ENCODE measurements at places on chromosomes 3 and 15.

DNA sequence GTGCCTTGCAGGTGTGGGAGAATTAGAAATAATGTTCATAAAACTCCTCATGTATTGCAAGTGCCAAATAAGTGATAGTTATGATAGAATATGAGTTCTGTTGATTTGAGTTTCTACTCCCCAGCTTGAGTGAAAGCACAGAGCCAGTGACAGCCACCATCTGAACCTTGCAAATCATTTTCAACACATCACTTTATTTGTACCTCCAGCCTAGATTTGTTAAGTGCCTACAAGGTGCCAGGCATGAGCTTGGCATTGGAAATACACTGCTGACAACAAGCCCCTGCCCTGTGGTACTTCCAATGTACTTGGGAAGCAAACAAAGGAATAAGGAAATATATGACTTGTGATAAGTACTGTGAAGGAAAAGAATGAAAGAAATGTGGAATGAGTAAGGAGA, 17.0 kb downstream of the FEZF2 start:
- DNase-seq: no peak

GRCh38 chr15:65862682-65863081, 6.6 kb upstream of the RAB11A start:
- peak; percentile 55 for DNase-seq

- peak; percentile 69 for DNase-seq
Observed at GRCh38 chr3:20041197-20041780, 1.0 kb downstream of the KAT2B start.

GRCh38 chr3:120102674-120103073, 8.4 kb upstream of the GSK3B start:
- no peak for DNase-seq

GRCh38 chr3:184761075-184761841, 49.4 kb upstream of the MAGEF1 start:
- no peak for DNase-seq

DNA sequence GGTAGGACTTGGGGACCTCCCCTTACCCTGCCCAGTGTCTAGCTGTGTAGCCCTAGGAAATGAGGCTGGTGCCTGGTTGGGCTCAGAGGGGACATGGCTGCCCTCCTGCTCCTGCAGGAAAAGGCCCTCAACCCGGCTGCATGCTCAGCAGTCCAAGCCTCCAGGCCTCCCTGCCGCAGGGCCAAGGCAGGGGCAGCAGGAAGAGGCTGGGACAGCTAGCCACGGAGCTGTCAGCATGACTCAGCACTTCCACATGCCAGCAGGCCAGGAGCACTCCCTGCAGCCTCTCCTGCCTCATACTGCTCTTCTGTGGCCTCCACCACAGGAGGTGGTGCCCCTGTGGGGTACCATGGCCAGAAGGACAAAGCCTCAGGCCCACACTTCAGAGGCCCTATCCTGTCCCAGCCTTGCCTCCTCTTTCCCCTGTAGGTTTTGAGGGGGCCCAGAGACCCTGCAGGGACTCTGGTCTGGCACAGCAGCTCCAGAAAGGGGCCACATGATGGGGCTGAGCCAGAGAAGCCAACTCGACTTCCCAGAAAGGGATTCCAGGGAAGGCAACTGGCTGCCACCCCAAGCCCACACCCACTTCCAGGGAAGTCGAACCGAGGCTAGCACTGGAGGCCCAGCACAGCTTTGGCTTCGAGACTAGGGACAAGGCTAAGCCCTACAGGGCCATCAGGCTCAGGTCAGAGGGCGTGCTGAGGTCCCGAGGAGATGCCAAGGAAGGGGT, 19.5 kb downstream of the TKT start:
- no peak for DNase-seq

DNA sequence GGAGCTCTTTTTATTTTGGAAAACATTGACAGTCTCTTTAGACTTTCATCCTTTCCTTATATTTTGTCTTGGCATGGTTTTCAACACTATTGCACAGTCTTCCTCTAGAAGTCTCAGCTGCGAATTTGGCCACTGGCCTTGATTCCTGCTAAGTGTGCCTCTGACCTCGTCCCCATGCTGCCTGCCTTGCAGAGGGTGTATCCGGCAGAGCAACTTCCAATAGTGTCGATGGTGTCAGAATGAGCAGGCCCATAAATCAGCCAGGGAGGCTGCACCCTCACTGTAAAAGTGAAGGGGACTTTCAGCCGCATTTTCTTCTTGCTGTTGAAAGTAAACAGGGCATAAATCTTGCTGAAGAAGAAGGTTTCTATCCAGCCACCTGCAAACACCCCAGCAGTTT, 336.7 kb upstream of the TRIM42 start:
- no peak for DNase-seq

- no peak for DNase-seq
Observed at GRCh38 chr3:139325551-139325950, 18.3 kb upstream of the MRPS22 start.

GRCh38 chr15:91472316-91472756, 372.3 kb downstream of the SV2B start:
- no peak for DNase-seq

DNA sequence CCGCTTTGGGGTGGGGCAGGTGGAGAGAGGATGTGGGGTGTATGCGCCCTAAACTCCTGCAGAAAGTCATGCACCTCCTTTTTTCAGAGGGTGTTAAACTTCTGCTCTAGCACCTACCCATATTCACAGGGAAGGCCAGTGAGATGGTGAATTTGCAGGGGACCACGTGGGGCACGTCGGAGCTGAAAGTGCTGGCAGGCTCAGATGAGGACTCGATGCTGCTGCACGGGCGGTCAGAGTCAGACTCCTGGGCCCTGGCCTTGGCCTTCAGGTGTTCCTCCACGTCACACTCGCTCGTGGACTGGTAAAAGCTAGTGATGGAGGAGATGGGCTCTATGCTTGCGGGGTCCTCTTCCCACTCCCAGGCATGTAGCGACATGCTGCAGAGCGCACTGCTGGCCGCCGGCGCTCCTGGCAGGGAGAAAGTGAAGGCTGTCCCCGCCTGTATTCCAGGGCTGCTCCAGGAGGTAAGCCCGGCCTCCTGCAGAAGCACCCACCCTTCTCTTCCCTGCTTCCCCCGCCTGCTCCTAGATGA, 883 bp downstream of the CFAP92 start:
- no peak for DNase-seq

GRCh38 chr3:162666835-162667234, 1170.2 kb downstream of the OTOL1 start:
- no peak for DNase-seq

- no peak for DNase-seq
Observed at GRCh38 chr15:67968966-67969365, 85.1 kb upstream of the PIAS1 start.

DNA sequence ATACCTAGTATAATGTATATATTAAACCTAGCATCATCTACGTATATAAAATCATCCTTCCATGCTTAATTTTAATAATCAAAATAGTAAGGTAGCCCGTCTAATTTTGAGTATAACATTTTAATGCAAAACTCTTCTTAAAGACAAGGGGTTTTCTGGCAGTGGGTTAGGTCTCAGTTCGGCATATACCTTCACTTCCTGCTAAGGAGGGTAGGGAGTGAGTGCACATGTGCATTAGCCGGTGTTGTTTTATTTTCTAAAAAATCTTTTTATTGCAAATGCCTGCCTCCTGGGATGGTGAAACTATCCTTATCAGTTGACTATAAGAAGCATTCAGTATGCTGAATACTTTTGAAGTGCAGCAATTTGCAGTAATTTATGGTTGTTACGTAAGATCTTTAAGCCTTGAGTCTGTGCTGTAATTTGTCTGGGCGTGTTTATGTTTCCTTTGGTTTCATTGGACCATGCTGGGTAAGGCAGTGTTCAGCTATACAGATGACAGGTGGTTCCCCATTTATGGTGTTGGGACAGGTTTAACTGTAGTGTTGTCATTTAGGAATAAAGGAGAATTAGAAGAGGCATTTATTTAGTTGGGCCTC, 11.7 kb downstream of the ARHGEF26 start:
- no peak for DNase-seq

DNA sequence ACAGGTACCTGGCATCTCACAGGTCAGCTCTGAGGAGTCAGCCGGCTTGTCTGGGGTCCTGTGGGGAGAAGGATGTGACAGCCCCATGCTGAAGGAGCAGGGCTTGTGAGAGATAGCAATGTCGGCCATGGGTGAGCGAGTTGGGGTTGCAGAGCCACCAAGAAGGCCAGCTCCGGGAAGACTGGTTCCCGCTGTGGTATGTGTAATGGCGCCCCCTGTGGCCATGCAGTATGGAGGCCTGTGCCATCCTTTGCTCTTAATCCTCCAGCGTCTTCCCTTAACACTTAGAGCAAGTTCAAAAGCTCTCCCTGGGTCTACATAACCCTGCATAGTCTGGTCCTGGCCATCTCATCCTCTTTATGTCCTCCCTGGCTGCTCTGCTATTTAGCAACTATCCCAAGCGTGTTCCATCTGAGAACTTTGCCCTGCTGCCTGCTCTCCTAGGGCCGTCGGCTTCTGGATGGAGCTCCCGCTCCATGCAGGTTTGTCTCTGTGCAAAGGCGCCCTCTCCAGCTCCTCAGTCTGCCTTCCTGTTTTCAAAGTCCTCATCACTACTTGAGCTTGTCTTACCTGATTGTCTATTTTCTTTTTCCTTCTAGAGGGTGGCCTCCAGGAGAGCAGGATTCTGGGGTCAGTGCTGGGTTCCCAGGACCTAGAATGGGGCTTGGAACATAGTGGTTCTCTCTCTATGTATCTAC, 40.8 kb upstream of the IQCF6 start:
- DNase-seq: peak; percentile 11

- DNase-seq: no peak
Observed at GRCh38 chr3:98971169-98971681, 69.7 kb upstream of the DCBLD2 start.

- no peak for DNase-seq
Observed at GRCh38 chr3:115498898-115499297, 124.4 kb upstream of the GAP43 start.

DNA sequence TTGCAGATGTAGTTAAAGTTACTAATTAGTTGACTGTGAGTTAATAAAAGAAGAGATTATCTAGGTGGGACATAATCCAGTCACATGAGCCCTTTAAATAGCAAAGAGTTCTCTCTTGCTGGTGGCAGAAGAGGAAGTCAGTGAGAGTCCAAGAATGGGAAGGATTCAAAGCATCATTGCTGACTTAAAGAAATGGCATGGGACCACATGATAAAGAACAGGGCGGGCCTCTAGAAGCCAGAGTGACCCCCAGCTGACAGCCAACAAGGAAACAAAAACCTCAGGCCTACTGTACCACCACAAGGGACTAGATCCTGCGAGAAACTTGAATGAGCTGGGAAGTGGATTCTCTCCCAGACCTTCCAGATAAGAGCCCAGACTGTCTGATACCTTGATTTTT, 447.2 kb upstream of the CCDC54 start:
- DNase-seq: no peak

- no peak for DNase-seq
Observed at GRCh38 chr15:41106947-41107346, 9.1 kb downstream of the INO80 start.

DNA sequence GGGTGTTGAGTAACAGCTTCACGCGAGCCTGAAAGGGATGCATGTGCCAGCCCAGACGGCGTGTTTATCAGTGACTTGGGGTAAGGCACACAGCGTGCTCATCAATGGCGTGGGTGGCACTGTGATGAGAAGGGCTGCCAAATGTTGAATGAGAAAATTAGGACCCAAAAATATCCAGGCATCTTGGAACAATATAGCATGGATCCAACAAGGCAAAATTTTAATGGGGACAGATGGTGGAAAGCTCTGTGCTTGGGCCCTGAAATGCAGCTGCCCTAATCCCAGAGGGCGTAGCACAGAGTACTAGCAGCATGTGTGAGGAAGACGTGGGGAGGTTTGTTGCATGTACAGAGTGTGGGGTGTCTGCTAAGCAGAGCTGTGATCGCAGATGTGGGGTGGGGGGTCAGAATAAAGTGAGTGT, 48.9 kb downstream of the SSUH2 start:
- DNase-seq: no peak

DNA sequence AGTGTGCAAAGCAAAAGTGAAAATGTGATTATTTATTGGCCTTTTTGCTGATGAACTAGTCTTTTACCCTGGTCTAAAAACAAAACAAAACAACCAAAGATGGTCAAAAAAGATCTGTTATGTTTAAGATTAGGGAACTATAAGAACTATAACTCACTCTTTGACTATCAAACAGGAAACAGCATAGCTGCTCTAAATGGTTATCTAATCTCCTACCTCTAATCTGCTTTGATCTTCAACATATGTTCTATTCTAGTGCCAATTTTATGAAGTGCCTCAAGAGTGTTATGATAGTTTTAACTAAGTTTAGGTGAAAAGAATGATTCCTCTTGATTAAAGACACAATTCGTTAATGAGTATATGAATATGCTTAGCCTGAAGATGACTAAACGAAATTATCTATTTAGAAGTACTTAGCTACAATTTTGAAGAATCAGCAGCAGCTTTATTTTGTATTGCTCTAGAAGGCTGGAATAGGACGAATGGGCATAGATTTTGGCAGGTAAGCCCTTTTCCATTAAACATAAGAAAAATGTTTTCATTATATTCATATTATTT, 46.0 kb downstream of the SETD2 start:
- DNase-seq: no peak

GRCh38 chr3:195708061-195708460, 12.7 kb upstream of the MUC20 start:
- no peak for DNase-seq

DNA sequence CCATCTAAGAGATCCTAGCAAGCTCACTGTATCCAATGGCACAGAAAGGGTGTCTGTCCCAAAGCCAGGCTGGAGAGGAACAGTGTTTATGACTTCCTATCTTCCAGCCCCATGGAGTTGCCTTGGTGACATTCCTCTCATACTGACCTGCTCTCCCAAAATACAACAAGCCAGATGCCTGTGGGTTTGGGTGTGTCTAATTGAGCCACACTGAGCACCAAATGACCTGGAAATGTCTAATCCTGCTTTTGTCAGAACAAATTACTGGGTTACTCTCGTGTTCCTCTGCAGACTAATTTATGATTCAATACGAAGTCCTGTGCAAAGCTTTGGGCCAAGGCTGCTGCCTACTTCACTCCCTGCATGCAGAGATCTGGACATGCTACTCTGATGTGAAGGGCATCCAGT, 98.1 kb upstream of the STRIT1 start:
- DNase-seq: no peak

DNA sequence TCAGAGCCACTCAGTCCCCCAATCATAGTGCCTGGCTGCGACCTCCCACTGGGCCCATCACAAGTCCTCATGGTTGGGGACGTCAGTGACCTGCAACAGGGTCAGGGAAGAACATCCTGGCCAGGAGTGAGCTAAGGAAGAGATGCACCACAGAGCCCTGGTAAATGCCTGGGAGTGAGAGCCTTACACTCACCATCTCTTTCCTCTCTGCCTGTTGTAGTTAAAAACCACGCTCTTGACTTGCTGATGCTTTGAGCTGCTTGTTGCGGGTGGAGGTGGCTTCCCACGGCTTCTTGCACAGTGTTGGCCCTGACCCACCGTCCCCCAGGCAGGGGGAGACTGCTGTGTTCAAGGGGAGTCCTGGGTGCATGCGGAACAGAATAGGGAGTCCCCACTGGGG, 91.1 kb upstream of the RGMA start:
- DNase-seq: no peak

DNA sequence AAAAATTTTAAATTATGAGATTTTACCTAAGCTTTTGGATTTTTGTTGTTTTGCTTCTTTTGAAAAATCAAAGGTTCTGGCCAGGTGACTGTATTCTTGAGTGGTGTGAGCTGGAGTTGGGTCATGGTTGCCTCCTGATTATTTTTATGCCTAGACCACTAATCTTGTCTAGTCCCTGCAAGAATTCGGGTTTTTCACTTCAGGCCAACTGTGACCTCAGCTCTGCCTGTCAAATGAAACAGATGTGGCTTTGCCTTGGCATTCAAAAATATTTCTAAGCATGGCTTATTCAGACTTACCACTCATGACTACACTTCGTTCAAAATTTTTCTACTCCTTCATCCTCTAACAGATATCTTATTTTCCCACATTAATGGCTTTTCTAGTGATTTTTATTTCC, 25.4 kb upstream of the CDV3 start:
- no peak for DNase-seq
